Cortex of kidney (tissue), 1 donor: ENCODE measurements at places on chromosomes 12 and 14.

- no peak for DNase-seq
Measured at GRCh38 chr14:49541049-49541448, 45.1 kb downstream of the RPS29 start.

GRCh38 chr14:65075628-65076325, 26.5 kb downstream of the MAX start:
- DNase-seq: no peak

DNA sequence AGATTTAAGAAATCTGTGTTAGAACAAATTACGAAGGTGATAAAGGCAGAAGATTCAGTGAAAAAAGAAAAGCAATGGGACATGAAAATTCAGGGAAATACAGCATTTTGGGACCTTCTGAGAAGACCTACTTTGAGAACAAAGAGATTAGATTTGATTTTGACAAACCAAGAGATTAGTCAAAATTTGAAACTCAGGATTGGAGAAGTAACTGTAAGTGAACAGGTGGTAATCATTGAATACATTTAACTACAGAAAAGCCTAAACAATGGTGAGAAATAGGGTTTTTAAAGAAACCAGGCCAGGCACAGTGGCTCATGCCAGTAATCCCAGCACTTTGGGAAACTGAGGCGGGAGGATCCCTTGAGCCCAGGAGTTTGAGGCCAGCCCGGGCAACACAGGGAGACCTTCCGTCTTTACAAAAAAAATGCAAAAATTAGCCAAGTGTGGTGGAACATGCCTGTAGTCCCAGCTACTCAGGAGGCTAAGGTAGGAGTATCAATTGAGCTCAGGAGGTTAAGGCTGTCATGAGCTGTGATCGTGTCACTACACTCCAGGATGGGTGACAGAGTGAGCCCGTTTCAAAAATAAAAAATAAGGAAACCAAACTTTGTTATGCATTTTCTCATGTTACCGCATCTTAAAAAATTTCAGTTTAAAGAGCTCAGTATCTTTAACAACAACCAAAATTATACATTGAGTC, 8.9 kb upstream of the SAV1 start:
- no peak for DNase-seq

DNA sequence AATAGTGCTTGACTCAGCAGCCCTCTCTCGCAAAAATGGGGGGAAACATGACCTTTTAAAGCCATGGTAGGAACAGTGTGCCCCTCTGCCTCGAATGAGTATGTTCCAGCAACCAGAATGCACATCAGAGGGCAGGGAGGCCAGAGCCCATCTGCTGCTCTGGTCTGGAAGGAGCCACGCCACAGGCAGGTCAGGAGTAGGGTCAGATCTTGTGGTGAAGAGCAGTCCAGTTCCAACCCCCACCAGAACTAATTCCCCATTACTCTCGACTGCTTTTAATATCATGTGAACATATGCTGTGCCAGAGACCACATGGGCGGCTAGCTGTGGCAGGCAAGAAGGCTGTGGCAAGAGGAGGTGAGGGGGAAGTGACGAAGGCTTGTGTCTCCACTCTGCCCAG, 34.6 kb upstream of the TMX1 start:
- DNase-seq: no peak

DNA sequence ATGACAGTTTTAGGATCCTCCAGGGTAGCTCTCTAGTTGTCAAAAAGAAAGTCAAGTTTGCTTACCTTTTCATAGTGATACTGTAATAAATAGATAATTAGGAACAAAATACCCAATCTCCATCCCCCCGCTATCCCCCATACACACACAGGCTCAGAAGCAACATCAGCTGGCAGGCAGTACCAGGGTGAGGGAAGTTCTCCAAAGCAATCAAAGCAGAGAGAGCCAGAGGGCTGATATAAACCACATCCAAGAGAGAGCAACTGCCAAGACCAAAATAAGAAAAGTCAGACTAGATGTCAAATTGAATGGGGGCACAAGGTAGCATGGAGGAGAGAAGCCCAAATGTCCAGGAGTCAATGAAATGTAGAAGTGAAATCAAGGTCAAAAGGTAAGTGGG, 80.2 kb upstream of the PTPRR start:
- DNase-seq: no peak

- no peak for DNase-seq
Measured at GRCh38 chr12:128693115-128693514, 130.6 kb downstream of the SLC15A4 start.

DNA sequence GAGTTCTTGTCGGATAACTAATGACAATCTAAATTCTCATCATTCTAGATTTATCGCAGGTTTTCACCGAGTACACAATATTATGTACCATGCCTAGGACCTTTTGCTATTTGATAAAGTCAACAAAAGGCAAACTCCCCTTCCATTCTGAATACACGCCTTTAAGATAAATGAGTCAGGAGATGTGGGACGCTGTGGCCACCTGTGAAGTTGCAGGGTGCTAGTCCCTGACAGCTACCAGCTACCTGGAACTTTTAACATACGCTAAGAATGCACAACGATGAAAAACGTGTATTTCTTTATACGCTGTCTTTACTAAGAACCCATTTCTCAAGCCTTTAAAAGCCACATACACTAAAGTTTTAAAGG, 678 bp downstream of the MDM1 start:
- DNase-seq: no peak

DNA sequence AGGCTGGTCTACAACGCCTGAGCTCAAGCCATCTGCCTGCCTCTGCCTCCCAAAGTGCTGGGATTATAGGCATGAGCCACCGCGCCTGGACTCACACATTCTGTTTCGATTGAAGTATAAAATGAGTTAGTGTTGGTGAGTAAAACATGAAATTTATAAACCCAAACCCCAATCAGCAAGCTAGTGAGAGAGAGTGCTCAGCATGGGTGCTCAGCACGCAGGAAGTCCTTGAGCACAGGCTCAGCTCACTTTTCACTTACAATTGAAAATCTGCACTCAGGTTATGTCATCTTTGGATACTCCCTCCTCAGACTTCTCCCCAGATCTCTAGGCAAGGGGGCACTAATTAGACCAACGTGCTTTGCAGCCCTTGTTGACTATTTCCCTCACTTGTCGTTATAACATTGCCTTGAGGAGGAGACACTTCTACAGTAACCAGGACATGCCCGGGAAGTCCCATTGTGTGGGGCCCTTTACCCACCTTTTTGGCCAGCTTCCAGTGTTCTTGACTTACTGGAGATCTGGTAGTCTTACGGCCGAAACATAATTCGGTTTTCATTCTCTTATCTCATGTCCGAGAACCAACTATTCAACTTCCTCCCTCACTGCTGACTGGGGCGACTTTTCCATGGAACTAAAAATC, 68.5 kb upstream of the AMN1 start:
- DNase-seq: no peak

- no peak for DNase-seq
Measured at GRCh38 chr14:60657456-60658210, 8.4 kb upstream of the SIX1 start.

DNA sequence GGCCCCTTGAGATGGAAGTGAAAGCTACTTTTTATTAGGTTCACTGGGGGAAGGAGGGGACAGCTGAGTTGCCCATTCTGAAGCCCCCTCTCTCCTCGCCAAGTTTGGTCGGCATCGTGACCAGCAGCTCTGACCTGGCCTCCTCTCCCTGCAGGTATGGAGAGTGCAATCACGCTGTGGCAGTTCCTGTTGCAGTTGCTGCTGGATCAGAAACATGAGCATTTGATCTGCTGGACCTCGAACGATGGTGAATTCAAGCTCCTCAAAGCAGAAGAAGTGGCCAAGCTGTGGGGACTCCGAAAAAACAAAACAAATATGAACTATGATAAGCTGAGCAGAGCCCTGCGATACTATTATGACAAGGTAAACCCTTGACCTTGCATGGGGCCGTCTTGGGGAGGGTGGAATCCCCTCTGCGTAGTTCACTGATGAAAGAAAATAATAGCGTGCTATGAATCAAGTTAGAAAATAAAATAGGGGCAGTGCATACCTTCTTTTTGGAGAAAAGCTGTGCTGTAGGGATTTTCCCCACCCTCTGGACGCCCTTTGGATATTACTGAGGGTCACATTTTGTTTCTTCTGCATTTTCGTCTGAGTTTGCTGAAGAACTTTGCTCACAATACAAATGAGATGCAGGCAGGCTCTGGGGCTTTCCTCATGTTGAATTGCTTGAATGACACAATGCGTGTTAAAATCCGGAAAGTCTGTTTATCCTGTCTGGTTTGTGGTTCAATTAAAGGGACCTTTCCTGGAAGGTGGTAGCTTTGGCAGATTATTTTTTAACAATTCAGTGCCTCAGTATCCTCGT, 29.4 kb downstream of the ELK3 start:
- no peak for DNase-seq

DNA sequence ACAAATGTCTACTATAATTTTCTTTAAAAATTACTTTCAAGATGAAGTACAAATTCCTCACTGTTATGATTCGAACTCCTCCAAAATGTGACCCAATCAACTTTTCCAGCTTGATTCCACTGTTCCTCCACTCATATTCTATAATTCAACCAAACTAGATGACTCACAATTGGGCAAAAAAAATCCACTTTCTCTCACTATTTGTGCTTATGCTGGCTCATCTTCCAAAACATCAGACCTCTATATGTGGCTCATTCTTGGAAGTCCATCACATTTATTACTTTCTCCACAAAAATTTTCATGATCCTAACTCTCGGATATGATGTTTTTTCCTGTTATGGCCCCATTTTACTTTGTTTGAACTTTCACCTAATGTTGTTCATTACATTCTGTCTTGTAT, 26.9 kb upstream of the RXYLT1 start:
- DNase-seq: no peak

- DNase-seq: no peak
Measured at GRCh38 chr12:109947521-109947920, 47.4 kb downstream of the TCHP start.

GRCh38 chr12:122610911-122611310, 83.9 kb downstream of the KNTC1 start:
- no peak for DNase-seq

GRCh38 chr12:16608946-16609539, 3.1 kb upstream of the LMO3 start:
- no peak for DNase-seq

DNA sequence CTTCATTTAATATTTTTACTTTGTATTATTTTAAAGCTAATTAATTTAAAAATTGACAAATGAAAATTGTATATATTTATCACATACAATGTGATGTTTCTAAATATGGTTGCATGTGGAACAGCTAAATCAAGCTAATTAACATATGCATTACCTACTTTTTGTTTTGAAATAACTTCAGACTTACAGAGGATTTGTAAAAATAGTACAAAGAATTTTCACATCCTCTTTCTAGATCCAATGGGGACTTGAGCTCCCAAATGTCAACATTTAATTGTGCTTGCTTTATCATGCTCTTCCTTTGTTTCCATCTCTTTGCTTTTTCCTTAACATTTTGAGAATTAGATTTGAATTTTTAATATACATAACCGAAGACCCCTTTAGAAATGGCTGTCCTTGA, 6.6 kb downstream of the DCD start:
- DNase-seq: no peak

- no peak for DNase-seq
Measured at GRCh38 chr14:68246074-68246785, 426.7 kb downstream of the RAD51B start.

- DNase-seq: no peak
Measured at GRCh38 chr14:74838166-74838565, 37.8 kb downstream of the PROX2 start.

GRCh38 chr12:130788515-130788914, 50.5 kb downstream of the STX2 start:
- DNase-seq: no peak

DNA sequence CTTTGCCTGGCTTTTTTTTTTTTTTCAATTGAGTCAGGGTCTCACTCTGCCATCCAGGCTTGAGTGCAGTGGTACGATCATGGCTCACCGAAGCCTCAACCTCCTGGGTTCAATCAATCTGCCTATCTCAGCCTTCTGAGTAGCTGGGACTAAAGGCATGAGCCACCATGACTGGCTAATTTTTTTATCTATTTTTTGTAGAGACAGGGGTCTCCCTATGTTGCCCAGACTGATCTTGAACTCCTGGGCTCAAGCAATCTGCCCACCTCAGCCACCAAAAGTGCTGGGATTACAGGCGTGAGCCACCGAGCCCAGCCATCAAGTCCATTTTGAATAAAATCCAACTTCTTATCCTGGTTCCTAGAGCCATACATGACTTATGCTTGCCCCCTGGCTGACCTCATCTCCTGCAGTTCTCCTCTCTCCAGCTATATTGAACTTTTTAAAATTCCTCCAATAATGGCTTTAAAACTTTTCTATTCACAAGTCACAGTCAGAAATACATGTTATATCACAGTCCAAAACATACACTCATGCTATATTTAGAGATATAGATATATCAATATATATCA, 10.4 kb upstream of the RND1 start:
- no peak for DNase-seq

DNA sequence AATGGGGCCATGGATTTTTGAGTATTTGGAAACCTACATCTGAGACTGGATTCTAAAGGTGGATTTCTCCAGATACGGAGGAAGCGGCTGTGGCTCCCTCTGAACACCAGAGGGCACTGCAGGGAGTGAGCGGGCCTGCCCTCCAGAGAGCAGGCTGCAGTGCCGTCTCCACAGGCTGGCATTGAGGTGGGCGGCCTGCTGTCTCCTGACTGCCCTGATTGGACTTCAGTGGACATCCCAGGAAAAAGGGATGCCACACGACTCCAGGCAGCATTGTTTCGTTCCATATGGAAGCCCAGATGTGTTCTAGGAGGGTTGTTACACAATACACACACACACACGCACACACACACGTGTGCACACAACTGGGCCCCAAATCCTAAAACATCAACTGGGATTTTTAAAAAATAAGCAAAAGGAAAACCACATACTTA, 20.9 kb upstream of the ANO2 start:
- DNase-seq: no peak

- no peak for DNase-seq
Measured at GRCh38 chr12:31843398-31844095, 114.7 kb upstream of the AMN1 start.

DNA sequence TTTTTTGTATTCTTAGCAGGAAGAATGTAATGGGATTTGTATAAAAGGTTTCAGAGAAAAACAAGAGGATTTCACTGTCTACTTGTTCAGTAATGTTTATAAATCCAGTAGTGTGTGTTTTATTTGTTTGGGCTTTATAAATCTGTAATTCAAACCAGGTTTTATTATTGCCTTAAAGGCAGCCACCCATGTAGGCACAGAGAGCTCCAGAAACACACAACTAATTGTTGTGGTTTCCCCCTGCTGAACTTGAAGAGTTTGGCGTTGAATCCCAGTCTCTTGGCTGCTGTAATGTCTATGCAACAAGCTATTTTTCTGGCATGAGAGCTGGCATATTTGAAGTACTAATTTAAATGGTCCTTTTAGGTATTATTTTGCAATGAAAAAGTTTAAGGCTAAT, 63.4 kb upstream of the SLCO1C1 start:
- no peak for DNase-seq

GRCh38 chr14:104897330-104898194, 27.1 kb upstream of the PLD4 start:
- DNase-seq: no peak

- DNase-seq: no peak
Measured at GRCh38 chr12:2198005-2198501, 145.3 kb downstream of the CACNA1C start.

GRCh38 chr14:99907761-99908652, 114.8 kb downstream of the EML1 start:
- DNase-seq: no peak
